NCI-H1105 (cell line): ENCODE measurements at places on chromosomes 2 and 18.

GRCh38 chr2:1655461-1655860 is 88.9 kb downstream of the PXDN start:
- no peak for DNase-seq

GRCh38 chr2:106342831-106343251 is 125.4 kb downstream of the RGPD3 start:
- no peak for DNase-seq

DNA sequence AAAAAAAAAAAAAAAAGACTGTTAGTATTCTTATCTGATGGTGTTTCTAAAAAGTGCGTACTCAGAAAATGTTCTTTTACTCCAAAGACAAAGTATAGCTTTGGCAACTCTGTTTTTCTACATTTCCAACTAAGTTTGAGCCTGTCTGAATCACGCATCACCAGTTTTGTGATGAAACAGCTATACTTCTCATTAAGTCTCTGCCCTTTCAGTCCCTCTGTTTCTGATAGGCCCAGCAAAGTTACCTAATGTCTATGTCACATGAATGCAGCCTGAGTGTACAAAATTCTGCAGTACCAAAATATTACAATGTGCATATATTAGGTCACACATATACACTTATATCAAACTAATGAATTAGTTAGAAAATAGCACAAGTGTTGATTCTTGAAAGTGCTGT is 22.4 kb downstream of the TWSG1 start:
- no peak for DNase-seq

DNA sequence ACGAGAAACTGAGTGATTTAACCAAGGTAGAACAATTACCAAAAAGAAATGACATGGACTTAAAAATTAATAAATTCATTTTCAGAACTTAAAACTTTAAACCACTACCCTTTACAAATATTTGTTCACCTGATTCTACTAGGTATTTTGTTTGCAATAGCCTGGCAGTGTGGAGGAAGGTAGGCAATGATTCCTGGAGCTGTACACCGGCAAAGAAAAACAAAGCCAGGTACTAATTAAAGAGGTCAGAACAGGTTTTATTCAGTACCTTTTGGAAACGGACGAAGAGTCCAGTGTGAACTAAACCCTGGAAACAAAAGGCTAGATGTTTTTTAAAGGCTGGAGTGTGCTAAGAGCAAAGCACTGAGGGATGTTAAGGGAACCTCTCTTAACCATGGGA is 561.3 kb upstream of the FSHR start:
- DNase-seq = no peak

GRCh38 chr2:102444233-102444632 is 21.3 kb downstream of the IL18RAP start:
- no peak for DNase-seq
